ENCODE measurements at places on chromosomes 5 and 9.

- DNase-seq = no peak
These were observed 369.0 kb downstream of the CAAP1 start for GRCh38 chr9:26523577-26523976.

DNA sequence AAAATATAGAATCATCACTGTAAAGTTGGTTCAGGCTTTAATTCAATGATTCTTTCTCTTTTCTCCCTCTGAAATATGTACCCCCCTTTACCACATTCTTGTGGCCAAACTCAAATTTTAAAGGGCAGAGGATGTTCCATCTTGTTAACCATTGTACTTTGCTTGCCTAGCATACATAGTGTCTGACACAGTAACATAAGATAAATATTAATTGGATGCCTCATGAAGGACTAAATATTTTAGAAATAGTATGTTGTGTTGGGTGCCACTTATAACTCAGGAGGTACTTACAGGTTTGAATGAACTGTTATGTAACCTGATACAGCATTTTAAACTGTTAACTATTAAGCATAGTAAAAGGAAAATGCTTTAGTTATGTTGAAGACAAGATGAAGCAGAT lies 71.5 kb downstream of the NIPBL start:
- peak; percentile 83 for DNase-seq

- DNase-seq = peak; percentile 75
These were observed at the start of gene PCDHGA10 for GRCh38 chr5:141412854-141413539. Gene PCDHGA10, plus strand, starts transcription at chr5:141412987. Its CDS starts 189 bp downstream, at chr5:141413176.

DNA sequence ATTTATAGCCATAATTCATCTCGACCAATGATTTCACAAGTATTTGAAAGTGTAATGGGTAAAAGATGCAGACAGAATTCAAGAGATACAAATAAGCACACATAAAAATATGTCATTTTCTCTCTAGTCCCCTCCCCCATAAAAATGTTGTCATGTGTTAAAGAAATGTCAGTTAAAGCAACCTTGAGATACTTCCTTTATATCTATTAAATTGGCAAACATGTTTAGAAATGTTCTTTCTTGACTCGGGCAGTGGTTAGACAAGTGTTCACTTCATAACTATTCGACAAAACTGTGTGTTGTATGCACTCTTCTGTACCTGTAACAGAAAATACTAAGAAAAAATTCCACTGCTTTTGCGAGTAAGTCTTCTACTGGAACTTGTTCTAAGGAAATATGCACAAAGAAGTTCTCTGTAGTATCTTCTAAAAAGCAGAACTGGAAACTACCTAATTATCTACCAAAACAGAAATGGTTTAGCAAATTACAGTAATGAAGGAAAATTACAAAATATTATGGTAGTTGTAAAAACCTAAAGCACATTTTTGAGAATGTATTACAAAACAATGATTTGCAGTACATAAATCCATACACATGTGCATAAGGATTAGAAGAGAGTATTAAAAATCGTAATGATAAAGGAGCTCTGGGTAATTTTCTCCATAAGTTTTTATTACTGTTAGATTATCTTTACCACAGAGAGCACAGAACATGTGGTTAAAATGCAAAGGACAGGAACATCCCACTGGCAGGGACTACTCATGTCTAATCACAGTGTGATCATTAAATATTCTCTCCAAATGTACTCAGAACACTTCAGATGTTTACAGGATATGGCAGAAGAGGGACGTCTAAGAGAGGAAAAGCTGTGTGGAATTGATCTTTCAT lies 35.9 kb downstream of the FBXW2 start:
- no peak for DNase-seq

- DNase-seq = no peak
These were observed 863.4 kb downstream of the DNAH5 start for GRCh38 chr5:13081116-13081515.
